Tibial nerve (tissue), 4 donors: ENCODE measurements at places on chromosomes 12 and 14. TPM values are rescaled to one million over a fixed set of nuclear protein-coding genes. Genes with fewer than 3 reads are reported as not detected.

GRCh38 chr12:67826148-67826547 lies 163.1 kb upstream of the IFNG-AS1 start:
- no peaks in the 10 kb centered on the region for H3K4me1 ChIP-seq
- no peak overlapping the region for H3K4me3 ChIP-seq
- no peaks in the 10 kb centered on the region for H3K36me3 ChIP-seq
- no peak overlapping the region for H3K27ac ChIP-seq
- H3K27me3 ChIP-seq = no peaks in the 10 kb centered on the region
- DNase-seq = no peak

GRCh38 chr14:105136401-105137322 lies 31.9 kb downstream of the JAG2 start:
- no peak for DNase-seq
- H3K27ac ChIP-seq = no peak overlapping the region
- H3K27me3 ChIP-seq = no peaks in the 10 kb centered on the region
- H3K36me3 ChIP-seq = peaks cover 21% of the 10 kb centered on the region
- H3K4me1 ChIP-seq = no peaks in the 10 kb centered on the region
- H3K4me3 ChIP-seq = no peak overlapping the region

- H3K36me3 ChIP-seq = no peaks in the 10 kb centered on the region
- no peak for DNase-seq
- H3K4me1 ChIP-seq = no peaks in the 10 kb centered on the region
- no peaks in the 10 kb centered on the region for H3K27me3 ChIP-seq
These were observed 58.6 kb downstream of the TBX3 start for GRCh38 chr12:114625294-114625851.

GRCh38 chr14:76941946-76942805 lies 86.3 kb downstream of the IRF2BPL start:
- H3K4me1 ChIP-seq = no peaks in the 10 kb centered on the region
- H3K36me3 ChIP-seq = no peaks in the 10 kb centered on the region
- no peaks in the 10 kb centered on the region for H3K27me3 ChIP-seq
- no peak overlapping the region for H3K27ac ChIP-seq
- no peak for DNase-seq

GRCh38 chr12:62893276-62893675 lies 41.7 kb downstream of the PPM1H start:
- no peak overlapping the region for H3K4me3 ChIP-seq
- no peaks in the 10 kb centered on the region for H3K36me3 ChIP-seq

- H3K4me3 ChIP-seq = no peak overlapping the region
- H3K4me1 ChIP-seq = peaks cover 19% of the 10 kb centered on the region
- H3K27me3 ChIP-seq = no peaks in the 10 kb centered on the region
- H3K36me3 ChIP-seq = no peaks in the 10 kb centered on the region
- no peak for DNase-seq
- no peak overlapping the region for H3K27ac ChIP-seq
These were observed 21.7 kb downstream of the TRAF3 start for GRCh38 chr14:102798926-102799325.

DNA sequence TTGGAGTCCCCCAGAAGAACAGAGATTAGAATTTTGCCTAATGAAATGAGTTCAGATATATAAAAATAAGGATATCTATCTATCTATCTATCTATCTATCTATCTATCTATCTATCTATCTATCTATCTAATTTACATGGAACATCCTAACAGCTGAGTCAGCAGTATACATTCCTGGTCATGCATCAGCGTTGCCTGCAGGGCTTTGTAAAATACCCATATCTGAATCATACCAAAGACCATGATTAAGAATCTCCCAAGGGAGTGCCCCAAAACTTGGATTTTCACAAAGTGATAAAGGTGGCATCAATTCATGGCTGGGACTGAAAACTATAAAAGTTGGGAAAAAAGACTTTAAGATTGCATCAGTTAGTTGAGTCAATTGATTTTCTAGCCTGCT lies 32.7 kb upstream of the SYT10 start:
- no peak overlapping the region for H3K27ac ChIP-seq
- no peaks in the 10 kb centered on the region for H3K4me1 ChIP-seq
- no peak for DNase-seq
- H3K36me3 ChIP-seq = no peaks in the 10 kb centered on the region

GRCh38 chr12:51726931-51727330 lies 121.6 kb downstream of the FIGNL2 start:
- H3K36me3 ChIP-seq = no peaks in the 10 kb centered on the region
- DNase-seq = no peak
- no peak overlapping the region for H3K4me3 ChIP-seq

DNA sequence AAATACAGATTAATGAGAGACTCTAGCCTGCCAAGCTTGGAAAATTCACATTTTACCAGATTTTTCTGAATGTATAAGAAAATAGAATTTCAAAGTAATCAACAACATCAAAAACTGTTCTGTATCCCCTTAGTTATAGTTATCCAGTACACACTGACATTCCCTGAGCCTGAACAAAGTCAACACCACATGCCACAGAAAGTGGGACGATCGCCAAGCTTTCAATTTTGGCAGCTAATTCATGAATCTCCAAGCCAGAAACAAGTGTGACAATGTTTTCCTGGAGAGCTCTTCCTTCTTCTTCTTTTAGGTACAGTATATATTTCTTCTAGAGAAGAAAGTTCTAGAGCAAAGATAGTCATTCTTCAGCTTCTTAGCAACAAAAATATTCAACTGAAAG lies 290.2 kb downstream of the PRKD1 start:
- peak overlapping the region; percentile 4 for H3K27ac ChIP-seq
- no peak overlapping the region for H3K4me3 ChIP-seq
- H3K4me1 ChIP-seq = no peaks in the 10 kb centered on the region
- peak; percentile 61 for DNase-seq
- H3K36me3 ChIP-seq = no peaks in the 10 kb centered on the region
- H3K27me3 ChIP-seq = no peaks in the 10 kb centered on the region

GRCh38 chr14:94761997-94762377 lies 7.9 kb downstream of the GSC start:
- no peaks in the 10 kb centered on the region for H3K27me3 ChIP-seq
- no peak overlapping the region for H3K4me3 ChIP-seq
- peak overlapping the region; percentile 61 for H3K27ac ChIP-seq
- no peaks in the 10 kb centered on the region for H3K4me1 ChIP-seq
- H3K36me3 ChIP-seq = no peaks in the 10 kb centered on the region

DNA sequence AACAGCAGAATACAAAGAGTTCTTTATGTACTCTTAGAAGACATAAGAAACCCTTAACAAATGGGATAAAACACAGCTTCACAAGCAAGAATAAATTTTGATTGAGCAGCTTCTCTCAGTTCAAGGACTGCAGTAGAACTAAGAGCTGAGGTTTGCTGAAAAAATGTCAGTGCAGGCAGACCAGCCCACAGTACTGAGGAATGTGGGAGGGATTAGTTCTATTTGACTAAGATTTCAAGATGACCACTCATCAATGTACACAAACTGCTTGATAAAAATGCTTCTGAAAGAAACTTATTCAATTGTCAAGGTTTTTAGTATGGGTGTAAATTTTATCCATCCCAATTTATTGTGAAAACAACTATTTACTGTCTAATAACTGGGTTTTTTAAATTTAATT lies 138.4 kb downstream of the SEC23A start:
- peaks cover 10% of the 10 kb centered on the region for H3K4me1 ChIP-seq
- DNase-seq = no peak
- H3K36me3 ChIP-seq = no peaks in the 10 kb centered on the region
- no peaks in the 10 kb centered on the region for H3K27me3 ChIP-seq
- no peak overlapping the region for H3K4me3 ChIP-seq

The CFAP251 gene
- 3.3 TPM for total RNA-seq

The ANKRD33 gene
- total RNA-seq = not detected

The TMEM106C gene
- 26.9 TPM for total RNA-seq

The KRT6C gene
- not detected for total RNA-seq

The CLBA1 gene
- 13.8 TPM for total RNA-seq

The POTEM gene
- not detected for total RNA-seq
